Endodermal cell (in vitro differentiated cells): ENCODE measurements at places on chromosomes 6 and 20.
A peak's percentile ranks its signal among the peaks of the same experiment; 100 is the strongest.

DNA sequence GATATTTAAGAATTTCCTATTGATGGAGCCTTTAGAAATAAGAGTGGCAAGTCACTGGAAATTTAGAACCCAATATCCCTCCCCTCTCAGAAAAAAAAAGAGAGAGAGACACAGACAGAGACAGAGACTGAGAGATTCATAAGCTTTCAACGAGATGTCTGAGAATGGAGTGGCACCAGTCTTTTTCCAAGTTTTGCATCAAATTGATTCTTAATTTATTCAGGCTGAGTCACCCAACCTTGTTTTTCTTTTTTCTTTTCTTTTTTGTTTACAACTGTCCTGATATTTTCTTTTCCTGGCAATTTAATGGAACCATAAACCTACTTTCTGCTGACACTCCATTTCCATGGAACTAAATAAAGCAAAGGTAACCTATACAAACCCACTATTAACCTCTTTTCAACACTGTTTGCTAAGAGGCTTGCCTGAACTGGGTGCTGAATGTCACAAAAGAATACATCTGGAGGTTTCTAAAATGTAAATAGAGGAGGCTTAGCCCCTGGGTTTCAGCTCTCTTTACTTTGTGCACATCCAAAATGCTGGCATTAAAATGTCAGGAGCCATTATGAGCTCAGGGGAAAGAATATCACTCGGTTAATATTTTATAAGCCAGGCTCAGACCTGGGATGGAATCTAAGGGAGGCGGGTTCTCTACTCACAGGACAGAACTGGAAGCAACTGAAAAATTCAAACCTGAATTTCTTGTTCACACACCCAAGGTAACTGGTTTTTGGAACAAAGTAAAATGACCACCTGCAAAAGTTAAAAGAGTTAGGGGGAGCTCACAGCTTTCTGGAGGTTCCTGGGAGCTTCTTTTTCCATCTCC is 100.8 kb downstream of the BFSP1 start:
- DNase-seq, result no peak

- DNase-seq, result no peak
Observed at GRCh38 chr6:168374541-168375071, 55.0 kb upstream of the DACT2 start.

DNA sequence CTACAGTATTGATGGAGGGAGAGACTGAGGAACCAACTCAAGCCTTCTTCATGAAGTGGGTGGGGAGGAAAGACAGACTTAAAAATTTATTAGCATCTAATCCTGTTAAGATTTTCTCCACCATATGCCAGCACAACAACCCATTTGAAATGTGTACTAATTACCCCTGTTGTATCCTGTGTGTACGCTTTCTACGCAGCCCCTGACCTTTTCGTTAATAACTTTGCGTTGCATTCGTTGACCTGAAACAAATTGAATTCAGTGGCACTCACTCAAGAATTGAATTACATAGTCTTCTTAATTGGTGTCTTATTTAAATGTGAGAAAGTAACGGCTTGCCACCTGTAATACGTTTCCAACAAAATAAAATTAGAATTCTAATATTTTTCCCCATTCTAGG is 113.9 kb downstream of the LINC00237 start:
- DNase-seq, result no peak

DNA sequence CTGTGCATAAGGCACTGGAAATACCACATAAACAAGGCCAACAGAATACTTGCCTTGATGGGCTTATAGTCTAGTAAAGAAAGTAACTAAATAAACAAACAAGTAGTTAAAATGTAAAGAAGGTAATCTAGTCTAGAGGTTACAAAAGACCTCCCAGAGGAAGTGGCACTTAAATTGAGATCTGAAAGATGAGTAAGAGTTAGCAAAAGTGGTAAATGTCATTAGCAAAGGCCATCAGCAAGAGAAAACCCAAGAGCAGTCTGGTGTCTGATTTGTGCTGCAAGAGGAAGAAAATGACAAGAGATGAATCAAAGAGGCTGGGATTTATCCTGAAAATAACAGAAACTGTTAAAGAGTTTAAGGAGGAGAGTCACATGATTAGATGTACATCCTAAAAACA is 96.6 kb upstream of the SMLR1 start:
- DNase-seq, result no peak

DNA sequence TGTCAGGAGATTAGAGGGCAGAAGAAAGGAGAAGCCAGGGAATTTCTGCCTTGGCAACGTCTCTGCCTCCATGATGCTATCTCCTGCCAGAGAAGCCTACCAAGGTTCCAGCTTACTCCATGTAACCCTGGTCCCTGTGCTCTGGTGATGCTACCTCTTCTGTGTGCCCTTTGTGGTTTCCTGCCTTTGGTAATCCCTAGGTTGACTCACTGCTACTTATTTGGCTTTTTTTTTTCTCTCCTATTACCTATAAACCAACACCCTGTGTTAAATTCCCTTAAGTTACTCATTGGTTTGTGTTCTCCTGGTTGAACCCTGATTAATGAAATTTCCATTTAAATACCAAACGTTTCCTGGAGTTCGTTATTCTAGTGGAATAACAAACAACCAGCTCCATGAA is 527.8 kb upstream of the FLRT3 start:
- no peak for DNase-seq

DNA sequence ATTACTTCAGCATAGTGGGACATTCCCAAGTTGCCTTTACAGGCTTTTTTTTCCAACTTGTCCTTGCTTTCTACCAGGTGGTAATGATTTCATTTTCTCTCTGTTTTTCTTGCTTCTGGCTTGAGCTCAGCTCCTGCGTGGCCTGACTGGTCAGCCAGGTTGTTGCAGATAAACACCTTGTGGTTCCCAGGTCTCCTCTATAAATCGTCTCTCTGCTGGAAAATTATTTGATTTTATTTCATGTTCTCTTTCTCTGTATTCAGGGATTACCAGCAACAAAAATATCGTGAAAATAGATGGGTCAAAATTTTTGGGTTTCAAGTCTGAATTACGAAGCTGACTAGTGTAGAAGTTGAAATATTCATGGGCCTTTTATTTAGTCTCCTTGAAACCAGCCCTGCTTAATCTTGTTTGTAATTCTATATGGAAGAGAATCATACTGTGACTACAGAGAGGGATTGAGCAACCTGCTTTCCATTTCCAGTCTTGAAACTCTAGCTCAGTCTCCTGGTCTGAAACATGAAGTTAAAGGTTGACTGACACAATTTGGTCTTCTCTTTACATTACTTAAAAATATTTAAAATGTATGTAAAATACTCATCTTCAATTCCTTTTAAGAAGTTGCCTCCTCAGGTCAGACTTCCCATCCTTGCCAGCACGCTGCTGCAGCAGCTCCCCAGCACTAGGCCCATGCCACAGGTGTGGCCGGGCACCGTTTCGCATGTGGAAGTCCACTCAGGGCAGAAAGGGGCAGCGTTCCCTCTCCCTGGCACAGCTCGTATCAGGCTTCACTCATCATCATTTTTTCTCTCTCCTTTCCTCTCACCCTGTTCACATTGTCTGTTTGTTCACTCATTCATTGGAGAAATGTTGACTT is 7.1 kb downstream of the DUSP22 start:
- DNase-seq, result no peak

GRCh38 chr6:123962508-123962907 is 158.8 kb downstream of the NKAIN2 start:
- no peak for DNase-seq

DNA sequence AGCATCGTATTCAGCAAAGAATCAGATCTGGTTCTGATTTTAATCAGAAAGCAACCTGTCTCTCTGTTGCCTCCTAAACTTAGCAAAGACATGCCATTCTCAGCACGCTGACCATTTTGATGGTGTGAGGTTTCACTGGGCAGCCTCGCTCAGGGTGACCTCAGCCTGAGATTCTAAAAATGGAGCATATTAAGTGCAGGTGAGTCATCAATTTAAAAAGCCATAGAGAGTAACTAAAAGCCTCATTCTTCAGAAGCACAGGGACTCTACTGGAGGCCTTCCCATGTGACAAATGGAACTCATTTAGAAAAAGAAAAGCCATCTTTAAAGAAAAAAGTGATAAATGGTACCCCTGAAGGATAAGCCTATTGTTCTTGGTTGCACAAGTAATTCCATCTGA is 91.3 kb downstream of the FILIP1 start:
- no peak for DNase-seq

- DNase-seq, result no peak
Observed at GRCh38 chr6:45365036-45365435, 12.7 kb downstream of the SUPT3H start.

- DNase-seq, result no peak
Observed at GRCh38 chr6:52975580-52975979, 19.5 kb downstream of the GSTA4 start.

DNA sequence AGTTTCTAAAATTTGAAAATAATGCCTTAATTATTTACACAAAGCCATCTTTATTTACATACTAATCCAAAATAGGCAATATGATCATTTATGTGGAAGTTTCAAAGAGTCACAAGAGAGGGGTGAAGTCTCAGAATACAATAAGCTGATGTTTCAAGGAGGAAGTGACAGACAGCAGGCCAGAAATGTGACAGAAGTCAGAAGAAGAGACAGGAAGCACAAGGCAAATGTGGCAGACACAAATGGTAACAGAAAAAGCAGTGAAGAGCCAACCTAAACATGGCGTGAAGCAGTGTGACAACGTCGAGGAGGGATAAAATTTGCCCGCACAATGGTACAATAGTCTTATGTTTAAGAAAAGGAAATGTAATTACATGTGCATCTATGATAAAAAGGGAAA is 59.8 kb downstream of the SHPRH start:
- DNase-seq, result no peak

DNA sequence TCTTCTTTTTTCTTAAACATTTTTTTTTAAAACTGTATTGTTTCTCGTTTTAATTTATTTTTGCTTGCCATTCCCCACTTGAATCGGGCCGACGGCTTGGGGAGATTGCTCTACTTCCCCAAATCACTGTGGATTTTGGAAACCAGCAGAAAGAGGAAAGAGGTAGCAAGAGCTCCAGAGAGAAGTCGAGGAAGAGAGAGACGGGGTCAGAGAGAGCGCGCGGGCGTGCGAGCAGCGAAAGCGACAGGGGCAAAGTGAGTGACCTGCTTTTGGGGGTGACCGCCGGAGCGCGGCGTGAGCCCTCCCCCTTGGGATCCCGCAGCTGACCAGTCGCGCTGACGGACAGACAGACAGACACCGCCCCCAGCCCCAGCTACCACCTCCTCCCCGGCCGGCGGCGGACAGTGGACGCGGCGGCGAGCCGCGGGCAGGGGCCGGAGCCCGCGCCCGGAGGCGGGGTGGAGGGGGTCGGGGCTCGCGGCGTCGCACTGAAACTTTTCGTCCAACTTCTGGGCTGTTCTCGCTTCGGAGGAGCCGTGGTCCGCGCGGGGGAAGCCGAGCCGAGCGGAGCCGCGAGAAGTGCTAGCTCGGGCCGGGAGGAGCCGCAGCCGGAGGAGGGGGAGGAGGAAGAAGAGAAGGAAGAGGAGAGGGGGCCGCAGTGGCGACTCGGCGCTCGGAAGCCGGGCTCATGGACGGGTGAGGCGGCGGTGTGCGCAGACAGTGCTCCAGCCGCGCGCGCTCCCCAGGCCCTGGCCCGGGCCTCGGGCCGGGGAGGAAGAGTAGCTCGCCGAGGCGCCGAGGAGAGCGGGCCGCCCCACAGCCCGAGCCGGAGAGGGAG is 580 bp downstream of the VEGFA start:
- peak; percentile 84 for DNase-seq

- no peak for DNase-seq
Observed at GRCh38 chr6:145629478-145629877, 105.8 kb downstream of the EPM2A start.

DNA sequence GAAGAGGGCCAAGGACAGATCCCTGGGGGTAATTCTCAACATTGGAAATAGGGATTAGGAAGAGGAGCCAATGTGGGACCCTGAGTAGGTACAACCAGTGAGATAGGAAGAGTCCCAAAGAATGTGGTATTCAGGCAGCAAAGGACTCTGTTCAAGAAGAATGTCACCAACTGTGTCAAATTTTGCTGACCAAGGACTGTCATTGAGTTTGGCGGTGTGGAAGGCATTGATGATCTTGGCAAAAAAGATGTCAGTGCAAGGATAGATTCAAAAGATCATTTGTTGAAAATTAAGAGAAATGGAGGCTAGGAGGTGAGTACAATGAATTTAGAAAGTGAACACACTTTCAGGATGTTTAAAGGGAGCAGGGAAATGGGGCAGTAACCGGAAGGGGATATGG is 82.4 kb upstream of the SUPT3H start:
- DNase-seq, result no peak

DNA sequence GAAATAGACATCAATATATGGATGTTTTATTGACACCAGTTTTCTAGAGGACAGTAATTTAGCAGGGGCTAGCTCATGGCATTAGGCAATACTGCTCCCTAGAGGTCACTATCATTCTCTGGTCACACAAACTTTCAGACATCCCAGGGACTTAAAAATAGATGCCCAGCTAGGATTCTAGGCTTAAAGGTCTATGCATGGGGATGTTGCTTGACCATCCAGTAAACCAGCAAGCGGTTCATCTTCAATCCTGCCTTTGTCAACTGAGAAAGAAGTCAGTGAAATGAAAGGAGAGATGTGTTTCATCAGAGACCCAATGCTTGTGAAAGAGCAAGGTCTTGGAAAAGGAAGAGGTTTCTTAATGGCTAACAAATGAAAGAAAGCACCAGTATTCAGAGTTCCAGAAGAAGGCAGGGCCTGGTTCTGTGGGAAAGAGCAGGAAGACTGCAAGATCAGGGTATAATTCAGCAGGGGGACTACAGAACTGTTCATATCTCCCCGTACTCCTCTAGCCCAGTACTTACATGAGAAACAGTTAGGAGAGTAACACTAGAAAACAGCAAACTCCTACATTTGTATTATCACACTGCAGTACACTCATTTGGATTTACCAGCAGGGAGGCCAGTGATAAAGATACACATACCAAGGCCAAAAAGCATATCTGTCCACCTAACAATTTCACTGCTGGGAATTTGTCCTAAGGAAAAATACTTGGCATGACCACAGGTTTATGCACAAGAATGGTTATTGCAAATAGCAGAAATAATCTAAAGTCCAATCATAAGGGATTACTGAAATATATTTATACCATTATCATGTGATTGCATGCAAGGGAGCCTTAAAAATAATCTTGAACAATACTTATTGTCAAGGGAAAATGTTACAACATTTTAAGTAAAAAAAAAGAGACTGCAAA is 151.4 kb upstream of the LAMA2 start:
- DNase-seq, result peak; percentile 64

DNA sequence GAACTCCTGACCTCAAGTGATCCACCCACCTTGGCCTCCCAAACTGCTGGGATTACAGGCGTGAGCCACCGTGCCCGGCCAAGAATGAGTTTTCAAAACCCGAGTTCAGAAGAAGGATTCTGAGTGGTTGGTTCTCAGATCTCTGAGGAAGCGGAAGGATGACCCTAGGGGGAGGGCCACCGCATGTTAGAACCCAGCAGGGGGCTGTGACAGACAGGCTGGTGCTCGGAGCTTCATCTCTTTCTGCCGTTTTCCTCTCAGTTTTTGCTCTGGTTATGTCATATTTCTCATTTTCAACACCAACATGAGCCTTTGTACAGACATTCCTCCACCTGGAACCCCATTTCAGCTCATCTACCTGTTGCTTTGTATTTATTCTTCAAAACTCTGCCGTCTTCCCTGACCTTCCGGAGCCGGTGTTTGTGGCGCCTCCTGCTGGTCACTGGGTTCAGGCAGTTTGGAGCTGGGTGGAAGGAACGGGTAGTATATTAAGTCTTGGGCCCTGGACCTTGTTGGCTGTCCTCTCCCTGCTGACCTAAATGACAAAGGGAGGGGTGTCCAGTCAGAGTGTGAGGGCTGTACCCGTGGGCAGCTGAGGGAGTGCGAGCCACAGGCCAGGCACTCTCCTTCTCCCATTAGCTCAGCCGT is at the start of gene DEFB123:
Gene DEFB123, plus strand, starts transcription at position 621 of the 648 bp plus-strand sequence. CDS start 67 bp downstream, outside the sequence.
- peak; percentile 52 for DNase-seq
